Cerebellar nuclear complex (tissue), 1 donor: ENCODE measurements at places on chromosomes 3 and 15.

- DNase-seq = no peak
Observed at GRCh38 chr3:72461787-72462186, 386.5 kb downstream of the SHQ1 start.

GRCh38 chr15:31329640-31330010 lies 3.0 kb downstream of the KLF13 start:
- DNase-seq = no peak

- DNase-seq = no peak
Observed at GRCh38 chr3:88221726-88222125, 72.0 kb downstream of the C3orf38 start.

GRCh38 chr3:123444023-123444422 lies 4.9 kb downstream of the ADCY5 start:
- no peak for DNase-seq

GRCh38 chr3:45509038-45509767 lies 85.3 kb upstream of the LIMD1 start:
- peak; percentile 92 for DNase-seq
